NCI-H1436 (cell line): ENCODE measurements at places on chromosomes 4 and X.

- no peak for DNase-seq
These were observed 12.4 kb upstream of the SH3RF1 start for GRCh38 chr4:169283114-169283509.

GRCh38 chrX:73182502-73183114, 32.0 kb downstream of the NAP1L2 start:
- no peak for DNase-seq

- DNase-seq, result no peak
These were observed 293.8 kb upstream of the CTSO start for GRCh38 chr4:156247470-156247869.

DNA sequence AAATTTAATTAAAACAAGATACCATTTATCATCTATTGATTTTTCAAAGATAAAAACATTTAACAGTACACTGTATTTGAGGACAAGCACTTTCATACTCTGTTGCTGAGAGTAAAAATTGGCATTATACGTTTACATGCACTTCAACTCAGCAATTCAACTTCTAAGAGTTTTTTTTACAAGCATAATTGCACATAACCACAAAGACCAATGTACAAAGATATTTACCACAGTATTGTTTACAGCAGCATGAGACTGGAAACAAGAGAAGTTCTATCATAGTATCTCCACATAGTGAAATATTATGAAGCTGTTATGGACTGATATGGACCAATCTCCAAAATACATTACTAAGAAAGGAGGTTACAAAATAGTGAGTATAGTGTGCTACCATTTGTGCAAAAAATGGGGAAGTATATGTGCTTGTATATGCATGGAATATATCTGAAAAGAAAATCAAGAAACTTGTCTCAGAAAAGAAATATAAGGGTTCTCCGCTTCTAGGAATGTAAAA, 10.9 kb downstream of the GAB3 start:
- no peak for DNase-seq

GRCh38 chr4:22457348-22457747, 58.5 kb downstream of the ADGRA3 start:
- no peak for DNase-seq

DNA sequence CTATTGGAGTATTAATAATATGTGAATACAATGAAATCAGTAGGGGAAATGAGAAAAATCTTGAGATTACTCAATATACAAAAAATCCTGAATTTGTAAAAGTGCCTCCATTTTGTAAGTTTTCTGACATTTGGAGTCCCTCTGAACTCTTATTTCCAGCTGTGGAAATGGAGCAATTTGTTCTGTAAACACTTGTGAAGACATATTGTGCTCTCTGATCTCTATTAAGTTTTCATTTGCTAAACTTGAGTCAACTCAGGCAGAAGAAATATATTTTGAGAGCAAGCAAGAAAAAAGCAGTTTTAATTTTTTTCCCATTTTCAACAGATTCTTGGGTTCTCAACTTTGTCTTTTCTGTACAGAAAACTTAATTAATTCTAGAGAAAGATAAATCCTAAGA, 51.4 kb upstream of the PCDH18 start:
- no peak for DNase-seq

DNA sequence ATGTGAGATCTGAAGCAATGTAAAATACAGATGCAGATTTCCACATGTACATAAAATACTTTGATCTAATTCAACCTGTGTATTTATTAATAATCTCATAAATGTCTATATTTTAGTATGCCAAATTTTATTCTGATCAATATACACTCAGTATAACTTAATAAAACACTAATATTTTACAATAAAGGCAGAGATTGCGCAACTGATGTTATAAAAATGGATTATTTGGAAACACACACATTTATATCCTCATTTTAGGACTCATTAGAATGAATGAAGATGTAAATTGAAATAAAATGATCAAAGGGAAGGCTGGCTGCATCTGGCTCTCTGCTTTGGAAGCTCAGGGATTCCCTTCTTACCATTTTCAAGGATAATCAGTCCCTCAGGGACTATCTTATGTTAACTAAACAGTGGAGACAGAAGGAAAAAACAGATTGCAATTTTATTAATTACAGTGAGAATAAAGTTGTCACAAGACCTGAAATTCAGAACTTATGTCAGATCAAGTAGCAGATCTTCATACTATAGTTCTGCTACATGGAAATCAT, 900.9 kb upstream of the EPHA5 start:
- no peak for DNase-seq

- DNase-seq, result no peak
These were observed 7.0 kb downstream of the STBD1 start for GRCh38 chr4:76313547-76313946.

GRCh38 chr4:10442976-10443375, 14.2 kb downstream of the ZNF518B start:
- DNase-seq, result no peak

DNA sequence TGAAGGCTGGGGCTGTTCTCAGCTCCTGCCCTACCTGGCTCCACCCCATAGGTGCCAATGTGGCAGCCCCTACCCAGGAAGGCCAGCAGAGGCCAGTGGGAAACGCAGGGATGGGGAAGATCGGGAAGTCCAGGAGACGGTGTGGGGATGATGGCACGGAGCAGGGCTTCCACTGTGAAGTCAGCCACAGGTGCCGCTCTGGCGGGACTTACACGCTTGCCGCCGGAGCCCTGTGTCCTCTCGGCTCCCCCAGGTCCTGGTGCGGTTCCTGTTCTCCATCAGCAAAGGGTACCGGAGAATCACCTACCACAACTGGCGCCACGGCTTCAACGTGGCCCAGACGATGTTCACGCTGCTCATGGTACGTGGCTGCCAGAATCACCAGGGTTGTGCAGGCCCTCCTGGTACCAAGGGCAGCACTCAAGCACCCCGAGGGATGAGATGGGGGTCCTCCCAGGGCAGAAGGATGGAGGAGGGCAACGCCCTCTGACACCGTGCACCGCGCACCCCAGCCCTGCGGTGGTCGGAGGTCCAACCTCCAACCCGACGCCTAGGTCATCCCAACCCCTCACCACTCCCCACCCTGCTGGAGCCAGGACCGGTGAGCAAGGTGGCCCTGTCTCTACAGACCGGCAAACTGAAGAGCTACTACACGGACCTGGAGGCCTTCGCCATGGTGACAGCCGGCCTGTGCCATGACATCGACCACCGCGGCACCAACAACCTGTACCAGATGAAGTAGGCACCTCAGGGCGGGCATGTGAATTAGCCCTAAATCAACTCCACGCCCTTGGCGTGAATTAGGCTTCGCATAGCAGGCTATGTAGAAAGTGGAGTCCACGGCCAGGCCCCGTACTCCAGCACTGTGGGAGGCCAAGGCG, 12.0 kb downstream of the ATP5ME start:
- DNase-seq, result no peak

GRCh38 chr4:77040270-77040669, 35.5 kb downstream of the CCNI start:
- DNase-seq, result no peak

- DNase-seq, result no peak
These were observed 127.1 kb downstream of the SHROOM3 start for GRCh38 chr4:76562161-76562560.

- DNase-seq, result no peak
These were observed 13.9 kb upstream of the TLR1 start for GRCh38 chr4:38818441-38818976.

- no peak for DNase-seq
These were observed 126.1 kb downstream of the PTTG2 start for GRCh38 chr4:38086151-38086848.

GRCh38 chr4:143586080-143586479, 72.6 kb downstream of the SMARCA5 start:
- DNase-seq, result no peak

GRCh38 chr4:76526585-76526990, 91.6 kb downstream of the SHROOM3 start:
- DNase-seq, result no peak

DNA sequence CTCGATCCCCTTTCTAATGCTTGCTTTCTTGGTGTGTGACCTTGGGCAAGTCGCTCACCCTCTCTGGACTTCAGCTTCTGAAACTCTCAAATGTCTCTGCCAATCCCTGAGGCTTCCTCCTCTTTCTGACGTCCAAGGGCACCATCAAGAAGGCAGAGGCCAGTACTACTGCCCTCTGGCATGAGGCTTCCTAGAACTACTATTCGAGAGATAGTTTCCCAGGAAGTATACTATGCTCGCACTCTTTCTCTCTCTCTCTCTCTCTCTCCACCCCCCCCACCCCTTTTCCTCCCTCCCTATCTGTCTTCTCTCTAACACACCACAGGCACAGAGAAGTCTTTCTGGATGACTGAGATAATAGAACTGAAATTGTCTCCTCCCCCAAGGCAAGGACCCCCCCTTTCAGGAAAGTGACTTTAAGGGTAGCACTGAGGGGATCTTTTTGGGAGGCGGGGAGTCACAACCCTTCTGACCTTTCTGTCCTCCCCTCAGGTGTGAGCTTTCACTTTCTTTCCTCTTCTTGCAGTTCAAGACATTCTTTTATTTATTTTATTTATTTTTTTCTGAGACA, 20.0 kb upstream of the BCOR start:
- no peak for DNase-seq

GRCh38 chrX:16610121-16610621, 39.8 kb upstream of the S100G start:
- no peak for DNase-seq

DNA sequence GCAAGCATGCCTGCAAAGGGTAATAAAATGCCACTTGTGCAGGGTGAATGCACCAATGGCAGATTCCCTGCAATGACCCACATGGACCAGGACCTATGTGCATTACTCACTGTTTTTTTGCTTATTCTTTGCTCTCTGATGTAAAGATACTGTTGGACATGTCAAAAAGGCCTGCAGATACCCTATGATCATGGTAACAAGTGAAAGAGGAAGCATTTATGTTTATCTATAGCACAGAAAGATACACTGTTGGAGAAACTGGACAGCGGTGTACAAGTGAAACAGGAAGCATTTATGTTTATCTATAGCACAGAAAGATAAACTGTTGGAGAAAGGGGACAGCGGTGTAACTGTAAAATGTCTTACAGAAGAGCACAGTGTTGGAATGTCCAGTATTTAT, 127.5 kb downstream of the PAPSS1 start:
- no peak for DNase-seq

- no peak for DNase-seq
These were observed 25.4 kb downstream of the TMEM47 start for GRCh38 chrX:34631479-34632220.

DNA sequence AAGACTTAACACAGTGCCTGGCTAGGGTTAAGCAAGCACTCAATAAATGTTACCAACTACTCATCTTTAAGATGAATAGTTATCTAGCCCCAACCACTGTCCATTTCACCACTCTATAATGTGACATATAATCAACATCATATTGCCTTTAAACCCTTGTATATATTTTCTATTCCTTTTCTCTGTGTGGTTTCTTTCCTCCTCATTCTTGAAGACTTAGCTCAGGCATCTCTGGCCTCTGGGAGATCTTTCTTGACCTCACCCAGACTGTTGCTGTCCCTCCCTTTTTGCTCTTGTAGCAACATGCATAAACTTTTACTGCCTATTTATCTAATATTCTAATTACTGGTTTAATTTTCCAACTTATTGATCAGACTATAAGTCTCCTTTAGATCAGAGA, 249.9 kb upstream of the MAB21L2 start:
- DNase-seq, result no peak

DNA sequence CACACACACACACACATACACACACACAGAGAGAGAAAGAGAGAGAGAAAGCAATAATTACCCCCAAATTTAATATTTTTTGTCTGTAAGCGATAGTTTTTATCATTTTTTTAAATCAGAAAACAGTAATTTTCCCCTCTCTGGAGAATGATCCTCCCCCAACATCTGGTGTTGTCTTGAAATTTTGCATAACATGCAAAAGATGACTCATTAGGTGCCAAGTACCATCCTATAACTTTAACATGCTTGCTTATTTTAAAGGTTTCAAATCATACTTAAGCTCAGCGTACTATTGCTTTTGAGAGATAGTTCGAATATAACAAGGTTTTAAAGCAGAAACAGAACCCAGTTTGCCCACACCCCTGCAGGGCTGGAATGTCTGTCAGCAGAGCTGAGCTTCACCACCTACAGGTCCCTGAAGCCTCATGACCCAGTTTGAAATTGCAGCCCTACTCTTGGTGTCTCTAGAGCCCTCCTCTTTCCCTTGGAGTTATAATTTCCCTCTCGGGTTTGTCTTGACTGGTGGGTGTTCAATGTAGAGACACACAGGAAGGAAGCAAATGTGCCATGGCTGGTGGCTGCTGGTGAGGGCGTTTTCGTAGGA, 175.0 kb upstream of the HS3ST1 start:
- DNase-seq, result no peak

DNA sequence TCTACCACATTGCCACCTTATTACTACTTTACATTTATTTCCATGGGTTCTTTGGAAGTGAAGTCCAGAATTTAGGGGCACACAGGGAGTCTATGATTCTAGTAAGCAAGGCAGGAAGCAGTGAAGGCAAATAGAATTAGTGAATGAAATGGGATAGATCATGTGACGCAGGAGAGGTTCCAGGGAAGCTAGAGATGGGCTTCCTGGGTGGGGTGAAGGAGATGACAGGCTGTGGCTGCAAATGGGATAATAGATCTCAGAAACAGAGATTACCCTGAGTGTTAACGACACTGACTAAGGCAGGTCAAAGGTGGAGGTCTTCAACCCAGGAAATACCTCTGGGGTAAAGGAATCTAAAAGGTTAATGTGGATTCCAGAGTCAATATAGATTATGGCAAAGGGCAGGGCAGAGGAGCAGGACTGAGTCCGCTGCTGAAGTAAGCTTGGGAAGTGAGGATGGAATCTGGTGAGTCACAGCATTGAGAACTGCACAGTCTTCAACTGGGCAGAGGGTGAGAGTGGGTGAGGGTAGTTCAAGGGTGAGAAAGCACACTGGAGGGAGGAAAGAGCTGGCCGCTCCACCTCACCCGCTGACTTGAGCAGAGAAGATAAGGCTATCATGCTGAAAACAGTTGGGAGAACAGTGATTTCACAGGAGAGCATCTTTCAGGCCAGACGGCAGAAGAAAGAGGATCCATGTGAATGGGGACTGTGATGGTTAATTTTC, 70.8 kb downstream of the ANXA3 start:
- DNase-seq, result no peak

DNA sequence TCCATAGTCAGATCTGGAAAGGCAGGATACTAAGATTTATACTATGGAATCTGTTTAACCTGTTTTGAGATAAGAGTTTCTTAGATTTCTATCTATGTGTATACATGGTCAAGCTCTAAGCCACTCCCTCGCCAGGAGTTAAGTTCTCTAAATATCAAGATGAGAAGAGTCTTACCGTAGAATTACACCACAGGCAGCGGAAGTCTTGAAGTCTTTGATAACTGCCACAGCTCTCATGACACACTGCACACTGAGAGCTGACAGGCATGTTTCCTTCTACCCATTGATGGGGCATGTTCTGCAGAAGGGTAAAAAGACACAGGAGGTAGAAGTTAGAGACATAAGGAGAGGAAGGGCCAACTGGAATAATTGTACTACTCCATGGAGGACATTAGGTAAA, 67.7 kb downstream of the DGKK start:
- no peak for DNase-seq

GRCh38 chr4:133483600-133484246, 334.6 kb downstream of the PCDH10 start:
- no peak for DNase-seq
